ENCODE measurements at places on chromosomes 16 and 17.

DNA sequence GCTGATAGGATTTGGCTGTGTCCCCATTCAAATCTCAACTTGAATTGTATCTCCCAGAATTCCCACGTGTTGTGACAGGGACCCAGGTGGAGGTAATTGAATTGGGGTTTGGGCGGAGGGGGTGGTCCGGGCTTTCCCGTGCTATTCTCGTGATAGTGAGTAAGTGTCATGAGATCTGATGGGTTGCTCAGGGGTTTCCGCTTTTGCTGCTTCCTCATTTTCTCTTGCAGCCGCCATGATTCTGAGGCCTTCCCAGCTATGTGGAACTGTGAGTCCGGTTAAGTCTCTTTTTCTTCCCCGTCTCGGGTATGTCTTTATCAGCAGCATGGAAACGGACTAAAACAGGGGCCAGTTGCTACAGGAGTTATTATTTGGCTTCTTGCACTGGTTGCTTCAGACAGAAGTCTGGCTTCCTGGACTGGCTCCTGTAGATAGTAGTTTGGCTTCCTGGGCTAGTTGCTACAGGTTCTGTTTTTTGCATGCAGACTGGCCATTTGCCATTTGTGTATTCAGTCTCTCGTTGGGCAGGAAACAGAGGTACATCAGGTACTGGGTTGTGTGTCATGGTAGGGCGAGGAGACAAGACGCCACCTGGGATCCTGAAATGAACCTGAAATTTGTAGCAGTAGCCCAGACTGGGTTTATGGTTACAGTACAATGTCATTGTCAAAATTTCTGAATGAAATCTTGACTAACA is 32.6 kb downstream of the CNTNAP4 start:
- no peak for DNase-seq

- no peak for DNase-seq
These were observed 8.1 kb downstream of the C16orf54 start for GRCh38 chr16:29737713-29738112.

DNA sequence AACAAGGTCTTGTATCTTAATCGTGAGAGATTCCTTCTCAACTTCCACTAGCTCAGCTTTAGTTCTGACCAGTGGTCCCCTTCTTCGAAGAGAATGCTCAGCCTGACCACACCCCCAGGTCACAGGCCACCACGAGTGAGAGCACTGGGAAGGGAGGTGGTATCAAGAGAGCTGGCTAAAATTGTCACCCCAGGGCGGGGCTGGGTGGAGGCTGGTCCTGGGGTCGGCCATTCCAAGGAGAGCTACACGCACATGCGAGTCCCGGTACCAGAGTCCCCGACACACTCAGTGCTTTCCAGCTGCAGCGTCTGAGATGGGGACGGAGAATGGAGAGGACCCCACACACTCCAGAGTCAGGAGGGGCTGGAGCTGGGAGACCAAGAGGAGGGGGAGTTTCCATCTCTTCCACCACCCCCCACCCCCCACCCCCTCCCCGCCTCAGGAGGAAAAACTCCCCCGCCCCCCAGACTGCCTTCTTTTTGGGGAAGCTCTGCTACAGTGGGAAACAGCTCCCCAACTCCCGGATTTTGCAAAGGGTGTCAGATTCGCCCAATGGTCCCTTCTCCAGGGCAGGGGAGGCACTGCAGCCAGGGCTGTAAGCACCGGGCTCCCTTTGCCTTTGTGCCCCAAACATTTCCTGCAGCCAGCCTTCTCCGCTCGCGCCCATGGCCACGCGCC is 1.6 kb downstream of the C1QL1 start:
- no peak for DNase-seq

- no peak for DNase-seq
These were observed 91.7 kb downstream of the BCAS3 start for GRCh38 chr17:60769327-60769726.

DNA sequence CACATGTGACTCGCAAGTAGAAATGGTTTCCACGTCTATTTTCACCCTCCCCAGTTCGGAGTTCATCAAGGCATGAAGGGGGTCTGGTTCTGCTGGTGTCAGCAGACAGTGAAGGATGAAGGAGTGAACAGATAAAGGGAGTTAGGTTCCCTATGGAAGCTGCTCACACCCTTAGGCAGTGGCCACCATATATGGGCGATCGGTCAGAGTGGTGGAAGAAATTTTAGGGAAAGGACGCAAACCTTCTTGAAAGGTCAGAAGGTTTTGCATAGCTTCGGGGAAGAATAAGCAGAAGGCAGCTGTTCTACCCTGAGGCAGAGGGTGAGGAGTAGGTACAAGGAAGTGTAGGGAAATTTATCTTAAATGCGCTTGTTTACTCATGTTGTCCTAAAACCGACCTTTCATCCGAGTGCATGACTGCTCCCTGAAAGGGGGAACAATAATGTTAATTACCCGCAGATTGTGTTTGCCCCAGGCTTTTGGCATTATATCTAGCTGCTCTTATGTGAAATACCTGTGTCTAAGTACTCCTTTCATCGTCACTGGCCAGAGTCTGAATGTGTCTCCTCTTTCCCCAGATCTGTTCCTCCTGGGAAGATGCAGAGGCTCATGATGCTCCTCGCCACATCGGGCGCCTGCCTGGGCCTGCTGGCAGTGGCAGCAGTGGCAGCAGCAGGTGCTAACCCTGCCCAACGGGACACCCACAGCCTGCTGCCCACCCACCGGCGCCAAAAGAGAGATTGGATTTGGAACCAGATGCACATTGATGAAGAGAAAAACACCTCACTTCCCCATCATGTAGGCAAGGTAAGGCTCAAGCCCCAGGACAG is 12.5 kb downstream of the CDH5 start:
- DNase-seq, result no peak

DNA sequence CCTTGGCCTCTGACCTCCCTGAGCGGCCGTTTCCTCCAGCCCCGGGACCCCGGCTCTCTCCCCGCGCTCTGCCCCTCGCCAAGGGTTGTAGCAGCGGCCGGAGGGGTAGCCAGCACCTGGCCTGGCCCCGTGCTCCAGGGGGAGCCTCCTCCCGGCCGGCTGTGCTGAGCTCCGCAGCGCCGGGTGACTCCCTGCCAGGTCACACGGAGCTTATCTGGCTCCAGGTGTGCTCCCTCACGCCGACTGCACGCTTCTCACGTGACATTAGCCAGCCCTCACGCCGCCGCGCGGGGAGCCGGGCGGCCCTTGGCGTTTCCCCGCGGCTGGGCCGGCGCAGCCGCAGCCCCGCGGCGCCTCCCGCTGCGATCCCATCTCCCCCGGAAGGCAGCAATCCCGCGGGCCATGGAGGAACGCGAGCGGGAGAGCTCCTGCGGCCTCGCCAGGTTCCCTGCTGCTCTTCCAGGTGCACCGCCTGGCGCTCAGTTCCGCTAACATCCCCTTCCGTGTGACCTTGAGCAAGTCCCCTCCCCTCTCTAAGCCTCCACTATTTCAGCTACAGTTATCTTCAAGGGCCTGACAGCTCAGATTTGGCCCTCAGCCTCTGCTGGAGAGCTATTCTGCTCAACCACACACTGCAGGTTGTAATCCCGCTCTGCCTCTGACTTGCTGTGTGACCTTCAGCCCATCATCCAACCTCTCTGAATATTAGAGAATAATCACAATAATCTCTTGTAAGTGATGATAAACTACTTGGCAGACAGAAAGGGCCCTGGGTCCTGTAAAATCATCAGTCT is 3.4 kb downstream of the MYO18A start:
- DNase-seq, result peak; percentile 48

DNA sequence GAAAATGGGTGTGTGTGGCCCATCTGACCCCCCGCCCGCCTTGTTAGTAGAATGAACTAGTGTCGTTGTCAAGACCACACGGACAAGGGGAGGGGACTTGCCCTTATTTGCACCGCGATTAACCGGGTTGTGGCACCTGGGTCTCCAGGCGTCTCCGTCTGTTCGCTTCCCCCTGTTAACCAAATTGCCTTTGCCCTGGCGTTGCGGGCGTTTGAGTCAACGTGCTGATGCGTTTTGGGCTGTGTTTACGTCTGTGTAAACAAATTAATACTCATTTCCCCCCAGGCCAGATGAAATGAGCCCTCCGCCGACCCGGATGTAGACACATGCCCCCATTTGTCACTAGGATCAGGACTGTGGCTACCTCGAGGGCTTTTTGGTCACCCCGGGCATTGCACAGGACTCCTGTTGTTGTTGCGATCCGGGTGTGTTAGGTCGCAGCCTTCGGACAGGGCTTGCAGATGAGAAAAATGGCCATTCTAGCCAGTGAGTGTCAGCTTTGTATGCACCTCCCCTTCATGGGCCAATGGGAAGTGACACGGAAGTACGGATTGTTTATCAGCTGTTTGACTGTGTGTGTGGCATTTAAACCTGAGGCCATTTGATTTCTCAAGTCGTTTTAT is 906 bp downstream of the RBL2 start:
- peak; percentile 76 for DNase-seq

GRCh38 chr16:72751076-72751475 is 296.9 kb downstream of the ZFHX3 start:
- DNase-seq, result no peak

DNA sequence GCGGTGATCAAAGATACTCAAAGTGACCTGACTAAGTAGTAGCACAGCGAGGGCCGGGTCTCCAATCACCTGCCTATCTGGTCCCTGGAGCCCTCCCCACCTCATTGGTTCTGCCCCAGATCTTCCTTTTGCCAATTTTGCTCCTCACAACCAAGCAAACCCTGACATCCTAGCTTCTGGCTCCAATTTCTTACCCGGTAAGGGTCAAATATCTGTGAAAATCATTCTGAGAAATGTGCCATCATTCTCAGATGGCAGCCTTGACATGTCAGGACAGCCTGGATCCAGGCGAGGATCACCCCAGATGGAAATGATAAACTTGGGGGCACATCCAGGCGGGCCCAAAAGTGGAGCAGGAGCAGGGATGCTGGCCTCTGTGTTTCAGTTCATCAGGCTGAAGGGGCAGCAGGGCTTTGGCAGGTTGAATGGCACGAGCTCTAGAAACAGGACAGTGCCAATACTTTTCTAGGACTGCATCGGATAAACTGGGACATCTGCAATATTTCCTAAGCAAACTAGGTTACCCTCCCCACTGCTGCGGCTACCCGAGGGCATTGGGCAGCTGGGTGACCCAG is 83.9 kb downstream of the SHISA6 start:
- no peak for DNase-seq

DNA sequence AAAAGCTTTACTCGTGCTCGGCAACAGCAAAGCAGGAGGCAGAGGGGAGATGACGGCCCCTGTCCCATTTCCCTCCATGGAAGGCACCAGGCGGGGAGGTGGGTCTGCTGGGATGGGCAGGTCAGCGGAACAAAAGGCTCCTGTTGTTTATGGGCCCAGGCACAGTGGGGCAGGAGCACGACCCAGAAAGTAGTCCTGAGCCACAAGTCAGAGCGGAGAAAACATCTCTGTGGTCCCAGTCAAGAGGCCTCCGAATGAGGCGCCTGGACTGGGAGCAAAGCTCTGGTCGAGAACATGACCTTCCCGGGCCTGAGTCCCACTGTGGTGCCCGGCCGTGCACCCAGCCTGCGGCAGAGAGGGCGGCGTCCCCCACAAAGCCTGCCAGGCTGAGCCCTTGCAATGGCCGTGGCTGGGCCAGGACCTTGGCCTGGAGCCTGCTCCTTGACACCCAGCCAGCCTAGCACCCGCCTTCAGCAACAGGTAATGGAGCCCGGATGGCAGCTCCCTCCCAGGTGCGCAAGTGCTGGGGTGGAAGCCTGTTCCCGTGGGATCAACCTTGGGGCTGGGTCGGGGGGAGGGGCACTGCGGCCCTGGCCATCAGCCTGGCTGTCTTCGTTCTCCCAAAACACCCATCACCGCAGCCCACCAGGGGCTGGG is 3.6 kb downstream of the RFNG start:
- DNase-seq, result no peak

- DNase-seq, result no peak
These were observed 8.3 kb downstream of the HAGH start for GRCh38 chr16:1818204-1818872.

Data from retina (tissue), 1 donor.